ENCODE measurements at places on chromosomes 2 and 18.

GRCh38 chr2:20314562-20315501 is 35.8 kb downstream of the PUM2 start:
- no peak for DNase-seq

DNA sequence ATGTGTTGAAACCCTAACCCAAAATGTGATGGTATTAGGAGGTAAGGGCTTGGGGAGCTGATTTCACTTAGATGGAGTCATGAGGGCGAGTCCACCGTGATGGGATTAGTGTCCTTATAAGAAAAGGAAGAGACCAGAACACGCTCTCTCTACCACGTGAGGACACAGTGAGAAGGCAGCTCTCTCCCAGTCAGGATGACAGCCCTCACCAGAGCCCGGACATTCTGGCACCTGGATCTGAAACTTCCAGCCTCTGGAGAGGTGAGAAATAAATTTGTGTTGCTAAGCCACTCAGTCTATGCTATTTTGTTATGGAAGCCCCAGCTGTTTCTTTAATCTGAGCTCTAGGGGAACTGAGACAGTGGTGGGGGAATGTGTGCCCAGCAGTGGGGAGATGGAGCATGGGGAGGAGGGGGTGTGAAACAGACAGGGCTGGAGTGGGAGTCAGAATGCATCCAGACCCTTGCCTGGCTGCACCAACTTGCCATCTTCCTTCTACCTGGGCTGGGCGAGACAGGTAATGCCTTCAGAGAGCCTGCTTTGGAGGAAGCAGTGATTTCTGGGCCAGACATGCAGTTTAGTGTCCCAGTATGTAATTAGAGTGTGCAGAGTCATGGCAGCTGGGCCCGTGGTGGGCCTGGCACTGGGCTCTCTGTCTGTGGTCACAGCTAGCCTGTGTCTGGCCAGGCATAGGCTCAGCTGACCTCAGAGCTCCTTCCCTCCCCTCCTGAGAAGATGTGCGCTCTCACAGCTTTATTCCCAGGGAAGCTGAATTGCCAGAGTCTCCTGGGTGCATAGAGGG is 38.1 kb downstream of the RHOB start:
- no peak for DNase-seq

DNA sequence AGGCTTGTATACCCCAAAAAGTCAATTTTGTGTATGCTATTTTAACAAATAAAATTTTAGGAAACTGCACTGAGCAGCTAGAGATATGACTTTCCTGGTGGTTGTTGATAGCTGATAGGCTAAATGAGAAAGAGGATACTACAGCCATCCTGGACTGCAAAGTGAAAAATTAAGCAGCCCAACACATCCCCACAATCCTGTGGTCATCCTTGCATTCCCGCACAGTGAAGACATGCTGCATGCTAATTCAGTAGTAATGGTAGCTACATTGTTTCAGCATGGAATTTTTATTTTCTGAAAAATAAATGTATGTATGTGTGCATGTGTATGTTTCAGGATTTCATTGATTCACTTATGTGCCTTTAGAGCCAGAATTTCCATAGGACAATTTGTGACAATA is 124.2 kb upstream of the CCDC68 start:
- no peak for DNase-seq

- DNase-seq = no peak
These were observed 27.4 kb upstream of the EIF2AK3 start for GRCh38 chr2:88654714-88655113.

DNA sequence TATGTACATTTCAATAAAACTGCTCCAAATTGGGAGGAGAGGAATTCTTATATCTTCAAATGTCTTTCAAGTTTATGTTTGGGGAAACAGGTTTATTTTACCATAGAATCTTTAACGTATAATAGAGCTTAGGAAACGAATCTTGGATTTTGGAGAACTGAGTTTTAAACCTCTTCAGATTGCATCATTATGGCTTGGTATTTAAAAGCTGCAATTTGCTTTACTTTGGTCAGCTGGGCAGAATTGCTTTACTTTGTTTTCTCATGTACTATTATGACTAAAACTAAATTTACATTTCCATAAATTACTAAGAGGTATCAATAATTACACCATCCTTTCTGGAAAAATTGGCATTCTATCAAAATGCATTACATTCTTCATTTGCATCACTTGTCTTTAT is 54.6 kb downstream of the BAZ2B start:
- DNase-seq = no peak

GRCh38 chr2:161905389-161906046 is 168.5 kb downstream of the DPP4 start:
- no peak for DNase-seq

DNA sequence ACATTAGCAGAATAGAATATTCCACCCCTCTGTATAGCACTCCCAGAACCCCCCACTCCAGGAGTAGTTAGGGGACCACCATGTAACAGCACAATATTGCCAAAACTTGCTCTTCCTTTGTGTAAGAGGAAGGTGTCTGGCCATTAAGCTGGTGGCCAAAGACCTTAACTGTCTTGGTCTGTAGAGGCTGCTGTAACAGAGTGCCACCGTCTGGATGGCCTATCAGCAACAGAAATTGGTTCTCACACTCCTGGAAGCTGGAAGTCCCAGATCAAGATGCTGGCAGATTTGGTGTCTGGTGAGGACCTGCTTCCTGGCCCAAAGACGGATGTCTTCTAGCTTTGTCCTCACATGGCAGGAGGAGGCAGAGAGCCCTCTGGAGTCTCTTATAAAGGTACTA is 61.6 kb upstream of the TGFA start:
- DNase-seq = no peak

GRCh38 chr2:48148841-48149430 is 242.6 kb upstream of the FBXO11 start:
- no peak for DNase-seq

GRCh38 chr2:133819906-133820305 is 251.6 kb upstream of the NCKAP5 start:
- DNase-seq = no peak

DNA sequence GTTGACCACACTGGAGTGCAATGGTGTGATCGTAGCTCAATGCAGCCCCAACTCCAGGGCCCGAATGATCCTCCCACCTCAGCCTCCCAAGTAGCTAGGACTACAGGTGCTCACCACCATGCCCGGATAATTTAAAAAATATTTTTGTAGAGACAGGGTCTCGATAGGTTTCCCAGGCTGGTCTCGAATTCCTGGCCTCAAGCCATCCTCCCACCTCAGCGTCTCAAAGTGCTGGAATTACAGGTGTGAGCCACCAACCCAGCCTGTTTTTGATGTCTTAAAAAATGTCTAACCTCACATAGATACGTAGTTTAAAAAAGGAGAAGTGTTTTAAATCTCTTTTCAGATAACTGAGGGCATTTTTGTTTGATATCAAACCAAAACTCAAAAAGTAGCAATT is 37.6 kb downstream of the IMPA2 start:
- DNase-seq = no peak

DNA sequence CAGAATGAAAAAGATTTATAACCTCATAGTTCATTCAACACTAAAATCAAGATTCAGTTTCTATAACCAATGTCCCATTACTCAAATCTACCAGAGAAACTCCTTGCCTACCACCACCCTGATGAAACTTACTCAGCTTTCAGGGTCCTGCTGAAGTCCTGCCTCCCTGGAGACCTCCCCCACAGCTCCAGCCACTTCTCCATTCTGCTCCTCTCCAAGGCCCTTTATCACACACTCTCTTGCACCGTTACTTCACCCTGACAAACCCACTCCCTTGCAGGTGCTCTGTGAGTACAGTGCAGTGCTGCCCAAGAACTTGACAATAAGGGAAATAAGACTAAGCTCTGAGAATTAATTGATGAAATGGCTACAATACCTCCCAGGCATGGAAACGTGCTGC is 83.5 kb upstream of the CDCA7 start:
- DNase-seq = no peak

DNA sequence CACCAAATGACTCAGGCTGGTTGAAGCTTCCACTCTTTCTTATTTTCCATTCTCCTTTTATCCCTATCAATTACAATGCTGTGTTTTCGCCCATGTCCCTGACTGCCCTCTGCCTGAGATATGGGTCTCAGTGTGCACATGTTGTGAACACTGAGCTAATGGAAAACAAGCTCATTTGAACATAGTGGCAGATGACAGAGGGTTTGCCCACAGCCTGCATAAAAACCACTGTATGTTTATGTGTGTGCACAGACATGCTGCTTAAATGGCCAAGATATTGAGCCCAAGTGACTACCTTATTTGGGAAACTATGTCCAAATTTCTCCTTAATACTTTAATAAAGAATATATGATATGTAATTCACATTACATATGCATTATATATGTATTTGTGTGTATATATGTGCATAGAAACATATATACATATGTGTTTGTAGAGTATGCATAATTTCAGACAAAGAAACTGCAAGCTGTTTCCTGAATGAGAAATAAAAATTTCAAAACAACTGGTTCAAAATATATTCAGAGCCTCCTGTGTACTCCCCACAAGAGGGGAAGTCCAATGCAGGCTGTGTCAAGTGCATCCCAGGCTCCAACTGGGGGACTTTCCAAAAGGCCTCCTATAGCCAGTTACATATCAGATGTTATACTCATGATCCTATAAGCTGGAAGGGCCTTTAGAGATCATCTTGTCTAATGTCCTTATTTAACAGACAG is 92.7 kb upstream of the CD302 start:
- DNase-seq = no peak

GRCh38 chr18:34951625-34952379 is 89.4 kb upstream of the MAPRE2 start:
- no peak for DNase-seq

DNA sequence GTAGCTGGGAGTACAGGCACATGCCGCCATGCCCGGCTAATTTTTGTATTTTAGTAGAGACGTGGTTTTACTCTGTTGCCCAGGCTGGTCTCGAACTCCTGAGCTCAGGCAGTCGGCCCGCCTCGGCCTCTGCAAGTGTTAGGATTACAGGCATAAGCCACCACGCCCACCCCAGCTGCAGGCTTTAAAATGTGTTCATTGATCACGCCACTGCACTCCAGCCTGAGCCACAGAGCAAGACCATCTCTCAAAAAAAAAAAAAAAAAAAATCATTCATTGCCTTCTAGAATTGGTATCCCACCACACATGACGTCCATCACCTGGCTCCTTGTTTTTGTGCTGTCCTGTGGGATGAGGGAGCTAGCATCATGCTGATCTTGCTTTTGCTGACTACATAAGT is 127.4 kb downstream of the VIT start:
- DNase-seq = no peak

All from stimulated activated naive CD4-positive, alpha-beta T cell (primary cell).